OCI-LY7 (cell line): ENCODE measurements at places on chromosomes 11 and 22. TPM values are rescaled to one million over a fixed set of nuclear protein-coding genes. Genes with fewer than 3 reads are reported as not detected.

DNA sequence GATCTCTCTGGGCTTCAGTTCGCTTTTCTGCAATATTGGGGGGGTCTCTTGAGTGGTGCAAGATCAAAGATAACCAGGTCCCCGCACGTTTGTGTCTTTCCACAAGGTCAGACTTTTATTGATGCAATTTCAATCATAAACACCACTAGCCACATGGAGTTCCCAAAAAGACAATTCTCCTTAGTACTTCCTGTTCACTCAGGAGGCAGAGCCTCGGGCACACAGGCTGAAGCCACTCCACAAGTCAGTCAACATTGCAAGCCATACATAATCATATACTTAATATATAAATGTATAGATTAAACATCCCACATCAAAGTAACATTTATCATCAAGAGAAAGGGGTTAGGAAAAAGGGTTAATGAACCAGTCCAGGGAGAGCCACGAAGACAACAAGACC lies 12.0 kb downstream of the ST14 start:
- DNase-seq = no peak

DNA sequence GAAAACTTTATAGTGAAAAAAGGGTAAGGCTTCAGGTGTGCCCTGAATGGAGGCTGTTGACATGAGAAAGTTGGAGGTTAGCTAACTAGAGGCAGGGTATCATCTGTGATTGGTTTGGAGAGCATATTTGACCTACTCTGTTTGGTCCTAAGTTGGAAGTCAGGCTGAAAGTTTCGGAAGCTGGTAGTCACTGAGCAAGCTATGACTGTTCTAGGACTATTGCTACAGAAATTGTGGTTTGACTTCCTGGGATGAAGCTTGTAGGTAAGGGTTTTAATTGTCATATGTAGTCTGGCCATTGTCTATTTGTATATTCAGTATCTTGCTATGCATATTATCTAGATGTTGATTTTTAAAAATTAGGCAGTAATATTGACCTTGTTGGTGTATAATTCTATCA lies 565.0 kb downstream of the TMEM135 start:
- no peak for DNase-seq

The SLC22A25 gene
- not detected in 2 replicates for total RNA-seq

DNA sequence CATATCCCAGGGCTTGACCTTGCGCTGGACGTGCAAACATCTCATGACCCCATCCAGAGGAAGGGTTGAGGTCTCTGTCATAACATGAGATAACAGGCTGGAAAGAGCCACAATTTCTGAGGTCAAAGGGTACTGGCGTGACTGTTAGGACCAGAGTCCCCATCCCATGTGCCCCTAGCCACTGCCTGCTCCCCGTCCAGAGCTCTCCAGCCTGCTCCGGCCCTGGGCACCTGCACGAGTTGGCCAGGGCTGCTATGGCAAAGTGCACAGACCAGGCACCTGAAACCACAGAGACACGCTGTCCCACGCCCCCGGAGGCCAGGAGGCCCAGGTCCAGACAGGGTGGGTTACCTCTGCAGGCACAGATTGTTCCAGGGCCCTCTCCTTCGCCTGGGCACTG lies 58.9 kb downstream of the SHANK2 start:
- no peak for DNase-seq

DNA sequence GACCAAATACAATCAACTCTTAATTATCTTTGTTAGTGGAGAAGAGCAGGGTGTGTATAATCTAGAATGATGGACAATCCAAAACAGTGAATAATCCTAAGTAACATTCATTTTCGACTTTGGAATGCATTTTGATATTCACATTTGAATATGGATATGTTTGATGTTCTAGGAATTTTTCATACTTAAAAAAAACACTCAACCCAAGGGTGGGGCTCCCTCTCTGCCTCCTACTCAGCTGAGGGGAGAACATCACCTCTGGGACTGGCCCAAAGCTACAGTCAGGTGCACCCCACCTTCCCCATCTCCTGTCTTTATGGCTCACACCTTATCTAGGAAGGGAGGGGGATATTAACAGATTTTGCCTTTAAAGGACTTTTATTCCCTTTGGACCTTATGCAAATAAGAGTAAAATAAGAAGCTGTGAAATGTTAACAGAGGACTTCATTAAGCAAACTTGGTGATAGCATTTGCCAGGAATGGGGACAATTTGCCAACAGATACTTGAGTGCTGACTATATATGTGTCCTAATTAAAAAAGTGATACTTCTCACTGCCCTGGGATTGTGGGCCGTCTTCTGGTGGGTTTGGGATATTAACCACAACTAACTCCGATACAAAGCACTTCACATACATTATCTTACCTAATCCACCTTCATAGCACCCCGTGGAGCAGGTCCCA lies 187.0 kb downstream of the ST3GAL4 start:
- no peak for DNase-seq

GRCh38 chr11:118229274-118229847 lies 4.5 kb upstream of the JAML start:
- DNase-seq = no peak

DNA sequence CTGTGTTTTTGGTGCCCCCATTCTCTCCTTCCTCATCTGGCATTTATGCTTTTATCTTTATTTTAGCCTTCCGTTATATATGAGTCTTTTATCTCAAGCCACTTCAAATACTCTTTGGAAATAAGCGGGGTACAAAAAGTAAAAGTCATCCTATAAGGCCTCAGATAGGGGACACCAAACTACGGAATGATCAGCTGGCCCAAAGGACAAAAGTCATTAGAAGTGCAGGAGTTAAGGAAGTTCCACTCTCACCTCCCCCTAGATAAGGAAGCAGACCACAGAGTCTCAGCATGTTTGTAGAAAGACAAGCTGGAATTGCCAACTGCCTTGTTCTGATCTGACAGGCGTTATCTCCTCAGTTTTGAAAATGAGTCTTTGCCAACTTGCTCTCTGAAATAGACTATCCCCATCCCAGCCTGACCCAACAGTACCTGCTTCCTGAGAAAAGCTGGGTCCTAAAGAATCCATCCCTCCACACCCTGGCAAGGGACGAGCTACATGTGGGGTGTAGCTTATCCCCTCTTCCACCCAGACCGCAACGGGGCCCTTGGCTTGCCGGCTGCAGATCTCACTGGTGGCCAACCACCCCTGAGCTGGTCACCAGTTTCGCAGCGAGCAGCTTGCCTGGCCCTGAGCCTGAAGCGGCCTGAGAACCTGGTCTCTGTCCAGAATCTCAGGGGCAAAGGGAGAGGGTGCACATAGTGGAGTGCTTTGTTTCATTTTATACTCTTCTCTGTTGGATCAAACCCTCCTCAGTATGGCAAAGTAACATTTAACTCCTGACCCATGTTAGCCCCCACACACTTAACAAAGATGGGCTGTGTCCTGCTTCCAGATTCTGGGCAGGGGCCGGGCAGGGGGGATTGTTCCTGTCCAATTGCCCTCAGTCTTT lies 13.8 kb downstream of the FADS2 start:
- no peak for DNase-seq

GRCh38 chr22:44588348-44588747 lies 90.3 kb upstream of the RTL6 start:
- DNase-seq = no peak

GRCh38 chr11:34650528-34650927 lies 29.6 kb downstream of the EHF start:
- DNase-seq = no peak

DNA sequence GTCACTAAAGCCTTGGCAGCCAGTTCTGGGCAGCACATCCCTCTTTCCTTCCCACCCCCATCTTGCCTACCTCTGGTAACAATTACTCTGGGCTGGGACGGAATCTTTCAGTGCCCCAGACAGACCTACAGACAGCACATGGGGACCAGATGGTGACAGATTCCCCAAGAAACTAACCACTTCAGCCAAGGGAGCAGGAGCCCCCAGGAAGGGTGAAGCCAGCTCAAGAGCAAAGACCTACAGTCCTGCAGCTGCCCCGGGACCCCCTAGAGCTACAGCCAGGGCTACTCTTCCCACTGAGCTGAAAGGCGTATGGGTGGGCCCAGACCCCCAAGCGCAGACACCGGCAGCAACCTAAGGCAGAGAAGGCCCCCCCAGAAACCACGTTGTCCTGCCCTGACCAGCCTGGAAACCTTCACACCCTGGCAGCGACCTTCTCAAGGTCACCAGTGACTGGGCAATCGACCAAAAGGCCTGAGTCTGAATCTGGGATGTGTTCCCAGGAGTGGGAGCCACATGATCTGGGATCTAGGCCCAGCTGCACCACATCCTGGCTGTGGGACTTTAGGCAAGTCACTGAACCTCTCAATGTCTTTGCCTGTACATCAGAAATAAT lies 65.8 kb downstream of the LRRC32 start:
- no peak for DNase-seq
